ENCODE measurements at places on chromosomes 7 and 10.
A peak's percentile ranks its signal among the peaks of the same experiment; 100 is the strongest.

GRCh38 chr7:123230147-123230546 lies 30.4 kb upstream of the SLC13A1 start:
- no peak for DNase-seq

DNA sequence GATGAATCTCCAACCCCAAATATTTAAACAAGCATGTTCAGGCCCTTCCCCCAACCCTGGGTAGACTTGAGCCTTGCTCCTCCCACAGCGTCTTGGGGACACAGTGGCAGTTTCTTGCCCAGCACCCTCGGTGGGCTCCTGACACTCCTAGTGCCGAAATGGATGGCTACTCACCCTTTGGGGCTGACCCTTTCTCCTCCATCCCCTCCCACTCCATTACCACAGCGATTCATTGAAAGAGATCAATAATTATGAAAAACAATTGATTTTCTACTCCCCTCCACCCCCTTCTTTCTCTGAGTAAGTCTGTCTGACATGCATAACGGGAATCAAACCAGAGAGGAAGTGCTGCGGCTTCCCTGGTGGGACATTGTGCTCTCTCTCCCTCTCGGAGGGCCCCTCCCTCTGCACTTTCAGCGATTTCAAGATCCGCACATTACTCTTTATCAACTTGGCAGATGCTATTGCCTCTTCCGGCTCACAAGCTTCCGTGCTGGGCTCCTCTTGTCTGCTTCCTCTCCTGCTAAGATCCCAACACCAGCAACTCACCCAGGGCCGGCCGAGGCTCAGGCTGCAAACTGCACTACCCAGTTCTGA lies 79.0 kb upstream of the PLXNA4 start:
- peak; percentile 21 for DNase-seq

- DNase-seq = no peak
Observed at GRCh38 chr10:112345743-112346142, 28.2 kb upstream of the ACSL5 start.

- DNase-seq = no peak
Observed at GRCh38 chr10:88838766-88839350, 12.8 kb downstream of the ANKRD22 start.

- DNase-seq = no peak
Observed at GRCh38 chr10:87860156-87860795, 3.1 kb downstream of the KLLN start.

GRCh38 chr7:154836021-154836448 lies 166.9 kb downstream of the PAXIP1 start:
- DNase-seq = no peak

DNA sequence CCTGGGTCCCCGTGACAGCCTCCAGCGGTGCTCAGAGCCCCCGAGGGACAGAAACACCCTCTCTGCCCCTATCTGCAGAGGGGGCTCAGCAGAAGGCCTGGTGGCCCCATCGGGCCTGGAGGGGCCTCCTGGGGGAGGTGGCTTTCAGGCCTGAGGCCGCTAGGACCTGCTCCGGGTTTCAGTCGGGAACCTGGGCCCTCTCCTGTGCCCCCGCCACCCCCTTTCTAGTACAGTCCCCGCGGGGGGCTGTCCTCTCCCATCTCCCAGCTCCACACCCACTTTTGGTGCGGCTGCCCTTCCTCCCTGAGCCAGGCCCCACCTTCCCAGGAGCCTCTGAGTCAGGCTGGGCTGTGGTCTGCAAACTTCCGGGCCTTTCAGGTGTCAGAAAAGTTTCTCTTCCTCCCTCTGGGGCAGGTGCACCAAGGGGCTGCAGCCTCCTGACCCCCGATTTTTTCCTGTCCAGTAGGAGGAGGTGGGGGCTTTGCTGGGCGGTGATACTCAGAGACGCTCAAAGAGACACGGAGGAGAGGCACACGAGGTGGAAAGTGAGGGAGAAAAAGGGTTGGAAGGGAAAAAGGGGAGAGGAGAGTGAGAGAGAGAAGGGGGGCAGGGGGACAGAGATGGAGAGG lies 692 bp downstream of the CARD11 start:
- peak; percentile 49 for DNase-seq

DNA sequence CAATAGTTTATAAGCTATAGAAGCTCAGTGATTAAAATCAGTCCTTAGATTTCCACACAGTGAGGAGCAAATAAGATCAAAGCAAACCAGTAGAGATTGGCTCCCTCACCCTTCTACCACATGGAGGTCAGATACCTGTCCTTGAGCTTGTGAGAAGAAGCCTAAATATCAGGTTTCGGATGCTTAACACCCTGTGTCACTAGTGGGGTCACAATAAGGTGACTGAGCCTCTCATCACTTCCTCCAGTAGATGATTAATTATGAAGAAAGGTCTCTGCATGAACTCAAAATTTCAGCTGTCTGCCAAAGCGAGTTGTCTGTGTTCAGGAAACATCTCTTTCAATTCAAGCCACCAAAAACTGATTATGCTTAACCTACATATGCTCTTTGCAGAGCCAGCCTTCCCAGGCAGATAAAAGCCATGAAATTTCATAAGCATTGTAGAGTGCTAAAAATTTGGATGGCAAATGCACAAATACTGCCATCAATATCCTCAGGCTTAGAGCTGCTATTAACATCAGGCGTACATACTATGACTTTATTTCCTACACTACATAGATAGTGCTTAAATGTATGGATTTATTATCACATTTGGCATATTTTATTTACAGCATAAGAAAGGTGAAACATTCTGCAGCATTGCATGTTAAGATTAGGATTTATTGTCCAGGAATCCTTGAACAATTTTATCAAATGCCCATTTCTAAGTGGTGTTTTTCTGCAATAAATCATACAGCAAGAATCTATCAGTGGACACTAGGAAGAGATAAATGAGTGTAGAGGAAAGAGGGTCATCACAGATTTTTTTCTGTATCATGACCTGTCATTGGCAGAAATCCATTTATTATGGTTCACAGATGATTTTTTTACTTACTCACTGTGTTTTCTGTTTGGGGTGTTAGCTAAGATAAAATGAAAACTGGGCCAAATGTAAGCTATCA lies 285.1 kb upstream of the SP8 start:
- no peak for DNase-seq

DNA sequence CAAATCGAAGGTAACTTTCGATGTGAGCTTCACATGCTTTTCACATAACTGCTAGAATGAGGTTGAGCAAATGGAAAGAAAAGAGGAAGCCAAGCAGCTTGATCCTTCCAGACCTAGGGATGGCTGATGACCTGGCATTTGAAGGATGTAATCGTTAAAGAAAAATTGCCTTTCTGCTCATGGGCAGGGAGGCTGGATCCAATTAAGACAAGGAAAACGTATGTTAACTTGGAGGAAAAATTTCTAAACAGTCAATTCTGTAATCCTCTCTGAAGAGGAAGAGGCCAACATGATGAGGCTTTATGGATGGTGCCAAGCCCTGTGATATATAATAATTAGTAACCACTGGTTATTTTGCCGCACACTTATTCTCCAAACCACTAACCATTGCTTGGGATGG lies 12.5 kb downstream of the GRK5 start:
- no peak for DNase-seq

DNA sequence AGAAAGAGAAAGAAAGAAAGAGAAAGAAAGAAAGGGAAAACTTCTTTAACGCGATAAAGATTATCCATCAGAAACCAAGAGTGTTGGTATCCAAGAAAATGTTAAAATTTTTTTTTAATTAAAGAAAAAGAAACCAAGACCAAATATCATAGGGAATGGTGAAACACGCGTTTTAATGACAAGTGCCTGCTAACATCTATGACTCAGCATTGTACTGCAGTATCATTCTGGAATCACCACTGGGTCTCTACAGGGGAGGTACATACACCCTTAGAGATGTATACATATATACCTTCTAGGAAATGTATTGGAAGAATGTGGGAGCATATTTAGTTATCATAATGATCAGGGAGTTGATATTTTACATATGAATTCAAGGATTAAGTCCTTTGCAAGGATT lies 32.1 kb upstream of the PIK3AP1 start:
- DNase-seq = no peak

- DNase-seq = no peak
Observed at GRCh38 chr10:106960812-106961211, 203.7 kb downstream of the SORCS1 start.

DNA sequence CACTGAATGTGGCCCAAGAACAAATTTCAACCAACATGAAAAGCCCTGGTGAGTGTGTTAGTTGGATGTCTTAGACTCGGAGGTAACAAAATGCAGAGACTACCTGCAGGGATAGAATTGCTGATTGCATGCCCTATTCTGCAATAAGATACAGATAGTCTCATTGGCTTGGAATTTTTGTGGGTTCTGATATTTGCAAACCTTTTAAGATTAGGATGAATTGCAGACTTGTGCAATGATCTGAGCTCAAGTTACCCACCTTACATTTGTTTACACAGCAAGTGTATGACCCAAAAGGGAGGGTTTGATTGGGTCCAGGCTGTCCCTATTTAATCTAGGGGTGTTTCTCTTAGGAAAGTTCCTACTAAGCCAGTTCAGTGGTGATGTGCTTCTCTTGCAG lies 45.4 kb downstream of the GPR37 start:
- no peak for DNase-seq

GRCh38 chr7:69864274-69864673 lies 266.0 kb downstream of the AUTS2 start:
- DNase-seq = no peak

DNA sequence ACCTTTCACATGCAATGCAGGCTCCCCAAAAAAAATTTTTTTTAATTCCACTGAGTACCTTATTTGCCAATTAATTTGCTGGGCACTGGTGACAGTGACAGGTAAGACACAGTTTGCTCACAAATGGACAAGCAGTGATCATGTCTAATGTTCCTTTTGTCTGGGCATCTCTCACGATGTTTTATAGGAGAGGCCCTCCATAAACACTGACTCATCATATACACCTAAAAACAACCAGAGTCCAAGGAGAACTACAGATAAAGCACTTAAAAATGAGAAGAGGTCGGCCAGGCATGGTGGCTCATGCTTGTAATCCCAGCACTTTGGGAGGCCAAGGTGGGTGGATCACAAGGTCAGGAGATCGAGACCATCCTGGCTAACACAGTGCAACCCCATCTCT lies 105.1 kb downstream of the ATE1 start:
- no peak for DNase-seq

- no peak for DNase-seq
Observed at GRCh38 chr7:85916016-85916415, 727.7 kb upstream of the GRM3 start.

GRCh38 chr7:141119187-141119586 lies 45.3 kb downstream of the TMEM178B start:
- no peak for DNase-seq

DNA sequence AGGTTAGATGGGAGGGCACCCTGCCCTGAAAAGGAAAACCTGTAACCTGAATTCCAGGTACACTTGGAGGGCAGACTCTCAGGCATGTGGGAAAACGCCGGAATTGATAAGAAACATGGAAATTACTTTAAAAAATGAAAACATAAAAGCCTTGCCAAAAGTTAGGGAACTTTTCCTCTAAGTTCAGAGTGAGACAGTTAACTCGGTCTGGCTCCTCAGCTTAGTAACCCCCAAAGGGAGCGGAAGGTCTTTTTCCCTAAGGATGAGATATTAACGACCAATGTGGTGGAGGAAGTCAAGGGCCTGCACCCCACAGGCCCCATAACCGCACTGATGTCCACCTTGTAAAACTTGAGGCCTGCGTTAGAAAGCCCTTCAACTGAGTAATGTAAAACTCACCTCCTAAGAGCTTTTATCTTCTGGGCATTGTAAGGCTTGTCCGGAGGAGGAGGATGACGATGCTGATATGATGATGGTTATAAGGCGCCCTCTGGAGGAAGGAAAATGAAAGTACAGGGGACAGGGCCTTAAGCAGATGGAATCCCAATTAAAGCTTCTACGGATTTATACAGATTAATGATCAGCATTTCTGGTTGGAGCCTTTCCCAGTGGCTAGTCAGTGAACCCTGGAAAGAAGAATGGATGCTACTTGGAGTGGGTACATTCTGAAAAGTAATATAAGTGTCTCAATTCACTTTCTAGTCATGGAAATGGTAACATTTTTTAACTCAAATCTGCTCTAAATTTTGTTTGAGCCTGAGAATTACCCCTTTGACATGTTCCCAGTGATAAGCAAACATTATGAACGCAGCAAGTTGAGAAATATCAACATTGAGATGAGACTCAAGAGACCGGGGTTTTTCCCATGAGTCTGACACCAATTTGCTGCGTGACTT lies 694 bp downstream of the COL1A2 start:
- DNase-seq = peak; percentile 2

DNA sequence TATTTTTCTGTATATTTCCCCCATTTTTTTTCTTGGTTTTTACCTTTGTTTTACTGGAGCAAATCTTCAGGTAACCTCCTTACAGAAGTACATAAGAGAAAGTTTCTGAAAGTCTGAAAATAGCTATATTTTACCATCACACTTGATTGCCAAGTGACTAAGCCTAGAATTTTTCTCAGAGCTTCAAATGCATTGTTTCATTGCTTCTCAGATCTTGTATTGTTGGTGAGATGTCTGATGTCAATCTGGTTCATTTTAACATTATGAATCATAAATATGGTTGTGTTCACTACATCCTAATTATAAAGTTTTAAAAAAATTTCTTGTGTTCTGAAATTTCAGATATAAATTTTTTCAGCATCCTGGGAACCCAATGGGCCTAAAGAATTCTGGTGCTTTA lies 228.2 kb downstream of the AHR start:
- DNase-seq = no peak

DNA sequence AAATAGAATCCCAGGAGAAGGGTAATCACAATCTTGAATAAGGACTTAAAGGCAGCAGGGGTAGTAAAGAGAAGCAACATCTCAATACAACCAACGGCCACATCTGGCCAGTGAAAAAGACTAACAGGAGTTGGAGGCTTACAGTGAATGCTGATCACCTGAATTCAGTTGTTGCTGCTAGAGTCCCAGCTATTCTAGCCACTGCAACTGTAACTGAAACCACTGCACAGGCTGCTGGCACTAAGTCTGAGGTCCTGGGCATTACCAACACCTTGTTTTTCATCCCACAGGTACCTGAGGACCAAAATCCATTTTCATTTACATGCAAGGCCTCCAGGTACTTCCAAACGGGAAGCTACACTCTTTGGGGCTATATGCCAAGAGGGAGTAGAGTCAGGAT lies 44.4 kb downstream of the TPK1 start:
- DNase-seq = no peak

DNA sequence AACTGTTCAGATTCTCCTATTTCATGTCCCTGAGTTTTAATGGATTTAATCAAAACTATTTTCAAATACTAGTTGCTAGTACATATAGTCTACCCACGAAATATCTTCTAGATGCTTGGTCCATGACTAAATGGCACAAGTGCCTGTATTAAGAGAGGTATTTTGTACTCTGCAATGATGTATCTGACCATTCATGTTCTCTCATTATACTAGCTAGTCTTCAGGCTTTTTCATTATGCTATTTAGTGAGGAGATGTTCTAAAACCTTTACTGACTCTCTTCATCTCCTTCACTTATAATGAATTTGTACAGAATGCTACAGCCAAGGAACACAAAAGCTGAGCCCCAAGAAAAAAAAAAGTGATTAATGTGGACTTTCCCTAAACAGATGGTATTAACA lies 222.5 kb downstream of the AHR start:
- DNase-seq = no peak

GRCh38 chr7:108073305-108074070 lies 56.7 kb downstream of the LAMB4 start:
- DNase-seq = no peak

All from stimulated activated CD4-positive, alpha-beta T cell treated with anti-CD3 and anti-CD28 coated beads, Interleukin-12 subunit alpha, Interleukin-12 subunit beta, amount 100 ng/mL, for 24 hours (primary cell).